ENCODE measurements at places on chromosomes 12 and 14.

- no peak for DNase-seq
These were observed 75.4 kb upstream of the FKBP4 start for GRCh38 chr12:2719392-2719791.

- DNase-seq, result no peak
These were observed 265.3 kb downstream of the ERC1 start for GRCh38 chr12:1256285-1256684.

DNA sequence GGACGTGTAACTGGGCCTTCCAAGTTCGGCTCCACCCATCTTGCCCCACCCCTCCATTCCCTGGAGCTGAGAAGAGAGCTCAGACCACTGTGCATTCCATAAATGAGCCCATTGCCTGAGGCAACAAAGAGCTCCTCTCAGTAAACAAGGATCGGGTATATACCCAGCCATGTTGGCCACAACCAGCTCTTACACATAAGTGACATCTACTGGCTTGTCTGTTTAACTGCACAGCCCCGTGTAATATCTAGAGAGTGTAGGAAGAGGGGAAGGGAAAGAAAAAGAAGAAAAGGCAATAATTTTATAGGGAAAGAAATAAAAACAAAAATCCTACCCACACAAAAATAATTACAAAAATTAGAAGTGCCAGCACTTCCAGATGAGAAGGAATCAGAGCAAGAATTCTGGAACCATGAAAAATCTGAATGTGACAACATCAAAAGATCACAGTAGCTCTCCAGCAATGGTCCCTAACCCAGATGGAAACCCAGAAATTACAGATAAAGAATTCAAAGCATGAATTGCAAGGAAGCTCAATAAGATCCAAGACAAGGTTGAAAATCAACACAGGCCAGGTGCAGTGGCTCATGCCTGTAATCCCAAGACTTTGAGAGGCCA is 308.1 kb downstream of the RPAP3 start:
- peak; percentile 19 for DNase-seq

GRCh38 chr12:68610370-68611093 is at the start of gene RAP1B:
Gene RAP1B, plus strand, starts transcription at chr12:68610899. Its CDS starts 37,826 bp downstream, at chr12:68648725.
- DNase-seq, result peak; percentile 95

GRCh38 chr12:96053476-96054243 is 18.3 kb upstream of the LTA4H start:
- DNase-seq, result no peak

- no peak for DNase-seq
These were observed 21.8 kb upstream of the EGLN3 start for GRCh38 chr14:33972583-33973081.

GRCh38 chr12:67772267-67773169 is 124.0 kb downstream of the DYRK2 start:
- DNase-seq, result peak; percentile 46

GRCh38 chr12:9760699-9761418 is at the start of gene CD69:
Gene CD69, minus strand, starts transcription at chr12:9760901. Its CDS starts 81 bp downstream, at chr12:9760820.
- no peak for DNase-seq

DNA sequence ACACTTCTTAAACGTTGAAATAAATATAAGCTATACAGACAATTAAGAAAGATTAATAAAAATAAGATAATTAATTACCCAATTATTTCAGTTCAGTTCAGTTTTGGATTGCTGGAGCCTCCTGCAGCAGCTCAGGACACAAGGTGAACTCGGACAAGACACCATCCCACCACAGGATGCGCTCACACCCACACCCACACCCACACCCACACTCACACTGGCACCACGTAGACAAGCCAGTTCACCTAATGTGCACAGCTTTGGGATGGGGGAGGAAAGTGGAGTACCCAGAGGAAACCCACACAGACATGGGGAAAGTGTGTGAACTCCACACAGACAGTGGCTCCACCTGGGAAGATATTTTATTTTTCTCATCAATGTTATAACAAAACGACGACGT is 32.1 kb downstream of the EMP1 start:
- no peak for DNase-seq

DNA sequence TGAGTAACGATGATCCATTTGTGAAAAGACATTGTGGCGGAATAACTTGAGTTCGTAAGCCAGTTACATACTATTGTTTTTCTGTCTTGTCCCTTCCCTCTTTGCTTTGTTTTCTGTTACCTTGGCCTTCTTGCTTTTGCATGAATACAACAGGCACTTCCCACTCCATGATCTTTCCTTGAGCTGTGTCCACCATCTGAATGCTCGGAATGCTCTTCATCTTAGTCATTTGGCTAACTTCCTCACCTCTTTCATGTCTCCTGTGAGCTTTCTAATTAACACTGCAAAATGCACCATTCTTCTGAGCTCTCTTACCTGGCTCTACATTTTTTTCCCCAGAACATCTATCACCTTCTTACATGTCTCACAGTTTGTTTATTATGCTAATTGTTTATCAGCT is 10.0 kb downstream of the KNTC1 start:
- no peak for DNase-seq

GRCh38 chr12:54033106-54033979 is 493 bp downstream of the HOXC5 start:
- no peak for DNase-seq

GRCh38 chr12:10048526-10048925 is 18.0 kb downstream of the CLEC9A start:
- no peak for DNase-seq

DNA sequence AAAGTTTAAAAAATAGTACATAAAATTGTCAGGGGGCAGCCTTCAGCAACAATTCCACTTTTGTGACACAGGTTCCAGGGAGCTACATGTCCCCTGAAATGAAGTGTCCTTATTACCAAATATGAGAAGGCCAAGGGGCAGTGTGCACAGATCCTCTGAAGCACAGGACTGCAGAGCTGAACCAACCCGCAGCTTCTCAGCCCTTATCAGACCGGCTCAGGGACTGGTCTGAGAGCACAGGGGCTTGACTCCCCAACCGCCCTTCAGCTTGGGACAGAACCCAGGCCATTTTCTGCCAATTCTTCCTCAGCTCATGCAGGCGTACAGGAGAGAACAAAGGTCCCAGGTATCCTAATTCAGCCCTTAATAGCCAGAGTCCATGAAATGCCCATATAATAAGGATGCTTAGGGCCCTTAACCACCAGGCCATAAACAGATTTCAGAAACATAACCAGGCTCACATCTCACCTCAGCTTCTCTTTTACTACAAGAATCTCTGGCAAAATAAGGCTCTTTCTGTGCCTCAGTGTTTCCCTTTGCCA is 221.3 kb downstream of the ANO2 start:
- DNase-seq, result no peak
